ENCODE measurements at places on chromosomes 1 and 21. TPM values are rescaled to one million over a fixed set of nuclear protein-coding genes. Genes with fewer than 3 reads are reported as not detected.

AADACL3 gene
- not detected for total RNA-seq

HS2ST1 gene
- total RNA-seq: 22.3 TPM

ASPM gene
- 8.9 TPM for total RNA-seq

FMN2 gene
- total RNA-seq: 9.3 TPM

CDC20 gene
- 18.7 TPM for total RNA-seq

SLC44A3 gene
- 3.6 TPM for total RNA-seq

RPE65 gene
- total RNA-seq: not detected

NR1I3 gene
- total RNA-seq: not detected

CLEC20A gene
- total RNA-seq: not detected

PRR9 gene
- not detected for total RNA-seq

SH2D2A gene
- not detected for total RNA-seq

CDK18 gene
- total RNA-seq: 4.5 TPM

CYP4A22 gene
- total RNA-seq: not detected

PRELP gene
- total RNA-seq: 0.94 TPM

RAD54L gene
- total RNA-seq: 4.2 TPM

HCRTR1 gene
- 0.50 TPM for total RNA-seq

C1orf94 gene
- not detected for total RNA-seq

GABPB2 gene
- 11.1 TPM for total RNA-seq

TTC34 gene
- 1.7 TPM for total RNA-seq

APCS gene
- not detected for total RNA-seq

FGGY gene
- 9.1 TPM for total RNA-seq

CASP9 gene
- 13.8 TPM for total RNA-seq

HSF2BP gene
- 3.4 TPM for total RNA-seq

OR2L8 gene
- not detected for total RNA-seq

DENND2C gene
- 2.1 TPM for total RNA-seq

SAMD11 gene
- 19.5 TPM for total RNA-seq

KIF21B gene
- total RNA-seq: 0.63 TPM

HAO2 gene
- total RNA-seq: not detected

LCE1C gene
- not detected for total RNA-seq

ERG gene
- total RNA-seq: 11.0 TPM

CNR2 gene
- not detected for total RNA-seq

TRIM17 gene
- total RNA-seq: 1.8 TPM

RGS1 gene
- total RNA-seq: not detected

ELAPOR1 gene
- 0.31 TPM for total RNA-seq

DHRS3 gene
- total RNA-seq: 52.5 TPM

AVPR1B gene
- total RNA-seq: not detected

TNFSF18 gene
- not detected for total RNA-seq

ATP1A4 gene
- not detected for total RNA-seq

ZSWIM5 gene
- total RNA-seq: 0.73 TPM

ANKRD65 gene
- total RNA-seq: 0.24 TPM

TIE1 gene
- not detected for total RNA-seq

SETD4 gene
- 16.4 TPM for total RNA-seq

LDLRAD2 gene
- total RNA-seq: not detected

XCL1 gene
- total RNA-seq: 0.38 TPM

FTCD gene
- total RNA-seq: 2.5 TPM

OLIG2 gene
- 0.56 TPM for total RNA-seq

RAB42 gene
- total RNA-seq: 0.56 TPM

PALMD gene
- total RNA-seq: 7.0 TPM

Data from osteocyte (in vitro differentiated cells).